Central memory CD8-positive, alpha-beta T cell (primary cell): ENCODE measurements at places on chromosomes 13 and 19.

DNA sequence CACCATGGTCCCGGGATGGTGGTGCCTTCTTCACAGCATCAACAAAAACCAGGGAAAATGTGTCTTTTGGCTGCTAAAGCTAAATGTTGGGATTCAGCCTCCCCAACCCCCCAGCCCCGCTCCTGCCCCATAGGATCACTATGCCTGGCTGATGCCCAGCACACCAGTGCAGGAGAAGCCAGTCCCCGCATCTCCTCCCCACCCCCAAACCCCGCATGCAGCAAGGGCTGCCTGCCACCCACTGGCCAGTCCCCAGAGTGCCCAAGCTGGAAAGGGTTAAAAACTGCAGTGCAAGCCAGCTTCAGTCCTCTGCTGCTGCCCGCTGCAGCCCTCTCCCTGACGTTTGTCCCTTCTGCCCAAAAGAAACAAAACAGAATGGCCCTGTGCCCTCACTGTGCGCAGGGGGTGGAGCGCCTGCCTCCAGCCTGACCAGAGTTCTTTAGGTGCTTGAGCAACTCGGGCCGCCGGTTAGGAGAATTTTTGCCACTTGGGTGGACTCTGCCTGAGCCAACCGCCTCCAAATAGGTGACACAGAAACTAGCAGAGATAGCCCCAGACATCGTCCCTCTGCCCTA is 3.7 kb downstream of the CALM3 start:
- DNase-seq, result no peak

GRCh38 chr19:57623091-57623490 is 9.0 kb downstream of the ZNF134 start:
- no peak for DNase-seq

DNA sequence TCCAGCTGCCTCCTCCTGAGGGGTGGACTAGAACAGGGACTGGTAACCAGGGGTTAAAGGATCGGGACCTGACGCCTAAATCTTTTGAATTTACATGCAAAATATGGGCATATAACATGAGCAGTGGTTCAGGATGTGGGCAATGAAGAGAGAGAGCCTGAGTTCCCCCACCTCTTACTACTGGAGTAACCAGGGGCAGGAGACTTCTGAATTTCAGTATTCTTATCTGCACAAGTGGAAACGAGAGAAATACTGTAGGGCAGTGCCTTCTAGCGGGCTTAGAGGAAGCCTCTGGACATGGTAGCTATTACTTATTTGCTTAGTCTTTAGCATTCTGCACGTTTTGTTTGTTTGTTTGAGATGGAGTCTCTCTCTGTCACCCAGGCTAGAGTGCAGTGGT is 26.3 kb downstream of the BCAT2 start:
- DNase-seq, result no peak

DNA sequence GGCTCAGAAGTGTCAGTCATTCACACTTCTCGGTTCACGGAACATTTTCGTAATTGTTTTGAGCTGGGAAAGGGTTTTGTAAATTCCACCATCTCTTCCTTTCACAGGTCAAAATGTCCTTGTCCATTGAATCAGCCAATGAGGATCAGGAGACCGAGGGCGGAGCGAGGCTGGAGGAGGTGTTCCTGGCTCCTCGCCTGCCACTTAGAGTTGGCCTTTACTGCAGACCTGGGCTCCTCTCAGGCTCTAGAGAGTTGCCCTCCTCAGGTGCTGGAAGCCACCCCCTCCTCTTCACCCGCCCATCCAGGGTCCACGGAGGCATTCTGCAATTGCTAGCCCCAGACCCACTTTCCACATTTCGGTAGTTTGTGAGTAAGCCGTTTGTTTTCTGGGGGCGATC is 370.4 kb downstream of the IRS2 start:
- DNase-seq, result no peak

DNA sequence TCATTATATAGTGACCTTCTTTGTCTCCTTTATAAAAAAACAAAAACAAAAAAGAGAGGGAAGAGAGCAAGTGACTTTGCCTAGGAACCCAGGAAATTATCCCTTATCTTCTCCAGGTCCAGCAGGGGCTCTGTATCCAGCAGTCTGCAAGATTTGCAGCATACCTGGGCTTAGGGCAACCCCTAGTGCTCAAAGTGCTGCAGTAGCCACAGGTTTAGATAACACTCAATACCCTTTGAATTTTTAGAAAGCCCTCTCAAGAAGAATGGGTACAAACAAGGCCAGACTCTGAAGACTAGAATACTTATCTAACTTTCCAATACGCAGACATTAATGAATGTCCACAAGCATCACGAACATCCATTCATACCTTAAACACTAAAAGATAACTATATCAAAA is 43.2 kb downstream of the CCNA1 start:
- no peak for DNase-seq

GRCh38 chr13:72221276-72221962 is 354.4 kb upstream of the DACH1 start:
- DNase-seq, result no peak

DNA sequence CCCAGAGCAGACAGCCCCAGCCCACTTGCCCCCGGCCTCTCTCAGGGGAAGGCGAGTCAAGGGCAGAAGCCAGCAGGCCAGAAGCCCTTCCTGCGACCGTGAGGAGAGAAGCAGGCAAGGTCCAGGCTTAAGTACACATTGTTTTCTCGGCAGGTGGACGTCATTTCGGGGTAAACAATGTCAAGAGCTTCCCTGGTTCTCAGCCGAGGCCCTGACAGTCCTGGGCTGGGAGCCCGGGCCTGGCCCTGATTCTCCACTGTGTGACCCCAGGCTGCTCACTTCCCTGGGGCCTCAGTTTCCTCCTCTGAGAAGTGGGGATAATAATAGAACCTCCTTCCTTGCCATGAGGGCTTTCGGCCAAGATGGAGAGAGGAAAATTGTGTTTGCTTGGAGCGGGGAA is 19.4 kb downstream of the PLVAP start:
- DNase-seq, result no peak

DNA sequence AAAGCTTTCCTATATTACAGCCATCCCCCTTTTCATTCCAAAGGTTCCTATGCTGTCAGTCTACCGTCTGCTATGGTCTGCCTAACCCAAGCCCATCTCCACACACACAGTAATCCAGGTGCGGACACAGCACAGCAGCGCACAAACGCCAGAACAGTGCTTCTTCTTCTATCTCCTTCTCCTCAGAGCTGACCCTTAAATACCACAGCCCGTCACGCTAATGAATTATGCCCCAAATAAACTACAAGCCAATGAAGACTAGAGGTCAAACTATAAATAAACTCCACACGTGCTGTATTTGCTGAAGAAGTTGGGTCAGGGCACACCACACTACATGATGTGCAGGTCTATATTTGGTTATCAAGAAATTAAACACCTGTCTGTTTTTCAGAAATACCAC is 71.8 kb downstream of the TBC1D4 start:
- no peak for DNase-seq

GRCh38 chr13:68948586-68948985 is 1159.0 kb upstream of the ATXN8OS start:
- DNase-seq, result no peak

- DNase-seq, result no peak
These were observed 1.5 kb downstream of the SBNO2 start for GRCh38 chr19:1172353-1173158.

DNA sequence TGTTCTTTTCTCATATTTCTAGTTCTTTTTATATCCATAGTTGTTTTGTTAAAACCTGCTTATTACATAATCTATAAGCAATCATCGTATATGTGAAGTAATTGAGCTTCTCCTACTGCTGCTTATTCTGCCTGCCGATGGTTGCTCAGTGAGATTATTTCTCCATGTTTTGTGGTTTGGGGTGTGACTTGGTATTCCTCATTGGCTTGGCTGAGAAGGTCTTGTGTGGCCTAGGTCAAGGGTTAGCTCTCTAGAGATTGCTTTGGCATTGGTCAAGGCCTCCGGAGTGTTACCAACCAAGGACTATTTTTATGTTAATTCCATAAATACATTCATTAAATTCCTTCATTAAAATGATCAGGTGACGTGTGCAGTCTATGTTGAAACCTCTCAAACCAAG is 302.8 kb downstream of the MYO16 start:
- no peak for DNase-seq

- DNase-seq, result no peak
These were observed 17.7 kb upstream of the ZNF432 start for GRCh38 chr19:52066258-52066863.

- no peak for DNase-seq
These were observed 24.1 kb downstream of the SPC24 start for GRCh38 chr19:11131471-11131870.

DNA sequence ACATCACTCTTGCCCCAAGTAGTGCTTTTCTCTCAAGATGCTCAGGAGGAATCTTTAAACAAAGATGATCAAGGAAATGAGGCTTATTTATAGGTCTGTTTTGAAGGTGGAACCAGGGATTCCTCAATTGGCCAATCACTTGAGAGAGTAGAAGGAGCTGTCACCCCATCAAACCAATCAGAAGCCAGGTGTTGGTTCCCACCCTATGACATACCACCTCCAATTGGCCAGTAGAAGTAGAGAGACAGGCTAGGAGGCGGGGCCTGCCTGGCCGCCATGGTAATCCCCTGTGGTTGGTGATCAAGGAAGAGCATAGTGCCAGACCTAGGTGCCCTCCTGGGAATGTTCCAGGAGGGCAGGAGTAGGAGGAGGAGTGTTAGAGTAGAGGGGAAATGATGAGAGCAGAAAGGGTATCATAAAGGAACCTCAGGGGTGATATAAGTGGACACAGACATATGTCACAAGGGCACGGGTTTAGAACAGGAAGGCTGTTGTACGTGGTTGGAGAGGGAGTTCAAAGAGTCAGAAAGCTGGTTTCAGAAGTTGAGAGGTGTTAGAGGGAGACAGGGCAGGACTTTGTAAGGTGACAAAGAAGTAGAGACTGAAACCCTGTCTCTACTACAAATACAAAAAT is 10.5 kb downstream of the PMIS2 start:
- DNase-seq, result no peak

GRCh38 chr13:46329624-46330023 is 57.4 kb downstream of the RUBCNL start:
- DNase-seq, result no peak

GRCh38 chr19:43997631-43998290 is 5.0 kb upstream of the ZNF230 start:
- DNase-seq, result no peak

GRCh38 chr19:54191011-54191810 is at the start of gene TSEN34:
Gene TSEN34 (plus strand): TSS chr19:54191308. CDS start chr19:54191365, 57 bp downstream.
- DNase-seq, result no peak

- DNase-seq, result no peak
These were observed 413.7 kb downstream of the LIG4 start for GRCh38 chr13:107801621-107802020.

DNA sequence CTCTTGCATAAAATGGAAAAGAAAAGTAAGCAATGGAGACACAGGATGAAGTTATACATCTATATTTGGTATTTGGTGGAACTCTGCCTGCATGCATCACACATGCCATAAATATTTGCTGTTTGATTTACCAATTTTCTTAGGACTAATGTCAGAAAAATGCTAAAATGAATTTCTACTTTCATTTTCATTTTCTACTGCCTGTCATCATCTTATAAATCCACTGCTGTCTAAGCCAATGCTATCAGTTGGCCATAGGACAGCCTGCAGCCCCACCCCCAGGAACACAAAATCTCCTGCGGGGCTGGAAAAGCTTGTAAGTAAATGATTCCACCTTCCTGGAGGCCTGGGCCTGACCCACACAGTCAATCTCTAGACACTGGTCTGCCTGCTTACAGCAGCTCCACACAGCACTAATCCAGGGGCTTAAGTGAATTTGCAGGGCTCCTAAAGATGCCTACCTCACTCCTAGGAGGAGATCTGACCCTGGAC is 122.0 kb downstream of the ENOX1 start:
- no peak for DNase-seq

GRCh38 chr13:77213644-77214043 is 113.2 kb downstream of the MYCBP2 start:
- DNase-seq, result no peak

- no peak for DNase-seq
These were observed 30.8 kb downstream of the VWA8 start for GRCh38 chr13:41930154-41930553.

DNA sequence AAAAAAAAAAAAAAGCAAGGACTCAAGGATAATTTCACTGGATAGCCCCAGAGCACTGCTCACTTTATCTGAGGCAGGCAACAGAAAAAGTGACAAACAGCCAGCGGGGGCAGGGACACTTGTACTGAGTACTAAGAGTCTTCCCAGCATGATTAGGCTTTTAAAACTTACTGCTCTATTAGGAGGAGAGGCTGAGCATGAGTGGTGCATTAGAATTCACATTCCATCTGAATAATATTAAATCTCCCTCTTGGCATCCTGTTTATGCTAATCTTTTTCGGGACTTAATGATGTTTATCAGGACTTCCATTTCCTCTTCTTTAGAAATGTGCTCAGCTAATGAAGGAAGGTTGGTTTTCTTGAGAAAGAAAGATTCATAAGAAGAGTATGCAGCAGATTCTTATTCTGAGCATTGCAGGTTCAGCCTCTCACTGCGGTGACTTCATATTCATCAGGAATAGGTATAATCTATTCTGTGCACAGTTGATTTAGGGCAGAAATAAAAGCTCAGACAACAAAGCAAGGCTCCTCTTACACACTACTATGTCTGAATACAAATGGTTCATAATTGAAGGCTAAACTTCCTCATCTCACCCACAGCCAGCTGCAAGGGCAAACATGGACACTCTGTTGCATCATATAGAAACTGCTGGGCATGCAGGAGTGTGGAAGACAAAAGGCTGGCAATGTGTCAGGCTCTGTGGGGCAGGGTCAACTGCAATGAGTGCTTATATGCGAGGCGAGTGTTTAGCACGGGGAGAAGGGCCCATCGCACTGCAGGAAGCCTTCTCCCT is 107.0 kb downstream of the KL start:
- no peak for DNase-seq

GRCh38 chr13:82002710-82003109 is 1661.8 kb upstream of the SPRY2 start:
- no peak for DNase-seq

DNA sequence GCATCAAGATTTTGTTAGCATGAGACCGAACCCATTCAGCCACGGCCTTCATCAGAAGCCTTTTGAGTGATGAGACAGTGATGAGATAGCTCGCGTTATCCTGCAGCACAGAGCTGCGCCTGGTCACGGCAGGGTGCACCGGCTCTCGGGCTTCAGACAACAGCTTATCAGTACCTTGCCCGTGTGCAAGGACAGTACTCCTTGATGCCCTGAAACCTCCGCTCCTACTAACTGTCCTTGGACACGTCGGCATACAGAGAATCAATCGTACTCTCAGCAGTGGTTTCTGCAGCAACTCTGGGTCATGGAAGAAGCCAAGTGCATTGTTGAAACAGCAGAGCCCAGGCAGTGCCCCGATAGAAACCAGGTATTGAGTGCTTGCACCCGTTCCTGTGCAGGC is 40.7 kb downstream of the IRS2 start:
- DNase-seq, result no peak

DNA sequence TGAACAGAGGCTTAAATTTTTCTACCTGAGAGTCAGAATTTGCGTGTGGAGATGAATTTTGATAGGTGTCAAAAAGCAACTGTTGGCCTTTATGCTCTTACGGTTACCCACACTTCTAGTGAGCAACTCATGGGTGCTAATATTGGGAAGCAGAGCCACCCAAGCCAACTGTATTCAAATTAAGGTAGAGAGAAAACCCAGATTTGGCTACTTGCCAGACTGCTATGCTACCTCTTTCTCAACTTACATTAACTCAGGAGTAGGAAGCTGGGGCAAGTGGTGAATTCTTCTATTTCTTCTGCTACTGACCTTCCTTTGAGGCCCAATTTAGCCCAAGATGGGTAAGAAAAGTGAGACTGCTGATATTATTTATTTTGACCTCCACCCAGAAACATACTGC is 83.9 kb downstream of the OLFM4 start:
- DNase-seq, result no peak
